Activated CD4-positive, alpha-beta T cell treated with anti-CD3 and anti-CD28 coated beads for 4 hours (primary cell): ENCODE measurements at places on chromosomes 3 and 15.

- no peak for DNase-seq
These were observed 74.6 kb upstream of the SPATA12 start for GRCh38 chr3:56985878-56986277.

GRCh38 chr3:188972310-188972709 lies 199.5 kb upstream of the TPRG1 start:
- no peak for DNase-seq

DNA sequence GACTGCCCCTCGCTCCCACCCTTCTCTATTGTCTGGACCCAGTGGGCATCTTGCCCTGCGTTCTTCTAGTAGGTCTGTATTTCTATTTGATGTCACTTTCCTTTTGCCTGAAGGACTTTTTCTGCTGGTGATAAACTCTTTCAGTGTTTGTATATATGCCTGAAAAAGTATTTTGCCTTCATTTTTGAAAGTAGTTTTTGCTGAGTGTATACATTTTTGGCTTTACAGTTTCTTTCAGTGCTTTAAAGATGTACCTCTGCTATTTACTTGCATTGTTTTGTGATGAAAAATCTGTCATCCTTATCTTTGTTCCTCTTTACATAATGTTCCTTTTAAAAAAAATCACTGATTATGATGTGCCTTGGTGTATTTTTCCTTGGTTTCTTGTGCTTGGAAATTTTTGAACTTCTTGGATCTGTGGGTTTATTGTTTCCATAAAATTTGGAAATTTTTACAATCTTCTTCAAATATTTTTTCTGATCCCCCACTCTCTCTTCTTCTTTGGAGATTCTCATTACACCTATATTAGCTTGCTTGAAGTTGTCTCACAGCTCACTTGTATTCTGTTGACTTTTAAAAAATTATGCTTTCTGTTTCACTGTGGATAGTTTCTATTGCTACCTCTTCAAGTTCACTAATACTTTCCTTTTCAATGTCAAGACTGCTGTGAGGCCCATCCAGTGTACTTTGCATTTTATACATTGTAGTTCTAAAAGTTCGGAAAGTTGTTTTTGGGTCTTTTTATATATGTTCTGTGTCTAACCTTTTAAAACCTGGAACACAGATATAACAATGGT lies 67.8 kb downstream of the RGMA start:
- DNase-seq = no peak

DNA sequence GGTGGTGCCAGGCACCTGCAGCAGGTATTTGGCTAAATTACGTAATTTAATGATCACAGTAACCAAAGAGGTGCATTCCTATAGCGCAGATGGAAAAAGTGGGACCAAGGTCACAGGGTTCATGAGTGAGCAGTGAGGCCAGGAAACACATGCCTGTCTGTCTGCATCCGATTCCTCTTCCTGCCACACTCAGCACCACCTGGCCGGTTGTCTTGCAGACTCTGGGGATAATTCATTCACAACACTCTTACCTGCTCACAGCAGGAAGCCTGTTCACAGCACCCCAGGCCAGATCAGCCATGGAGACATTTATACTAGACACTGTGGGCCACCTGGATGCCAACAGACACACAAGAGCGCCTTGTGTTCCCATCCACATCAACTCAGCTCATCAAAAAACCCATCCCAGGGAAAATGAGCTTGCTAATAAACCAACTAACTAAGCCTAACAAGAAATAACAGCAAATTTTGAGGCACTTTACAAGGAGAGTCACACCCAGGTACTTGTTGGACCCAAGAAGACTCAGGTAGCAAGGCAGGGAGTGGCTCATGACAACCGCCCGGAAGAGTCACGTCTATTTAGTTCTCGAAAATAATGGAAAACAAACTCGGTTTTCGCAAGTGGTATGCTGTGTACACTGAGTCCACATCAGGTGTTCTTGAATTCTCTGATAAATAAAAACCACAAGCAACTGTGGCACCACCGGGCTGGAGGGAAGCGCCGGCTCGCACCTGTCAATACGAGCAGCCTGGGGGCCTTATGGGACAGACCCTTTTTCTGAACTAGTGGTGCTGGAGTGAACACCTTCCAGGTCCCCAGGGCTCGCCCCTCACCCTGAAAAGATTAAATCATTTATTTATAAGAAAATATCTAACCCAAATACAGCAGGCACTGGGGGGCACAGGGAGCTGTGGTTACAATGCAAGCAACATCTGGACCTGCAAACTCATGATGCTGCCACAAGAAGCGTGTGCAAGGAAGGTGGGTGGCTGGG lies 40.5 kb downstream of the FAM174B start:
- DNase-seq = no peak

DNA sequence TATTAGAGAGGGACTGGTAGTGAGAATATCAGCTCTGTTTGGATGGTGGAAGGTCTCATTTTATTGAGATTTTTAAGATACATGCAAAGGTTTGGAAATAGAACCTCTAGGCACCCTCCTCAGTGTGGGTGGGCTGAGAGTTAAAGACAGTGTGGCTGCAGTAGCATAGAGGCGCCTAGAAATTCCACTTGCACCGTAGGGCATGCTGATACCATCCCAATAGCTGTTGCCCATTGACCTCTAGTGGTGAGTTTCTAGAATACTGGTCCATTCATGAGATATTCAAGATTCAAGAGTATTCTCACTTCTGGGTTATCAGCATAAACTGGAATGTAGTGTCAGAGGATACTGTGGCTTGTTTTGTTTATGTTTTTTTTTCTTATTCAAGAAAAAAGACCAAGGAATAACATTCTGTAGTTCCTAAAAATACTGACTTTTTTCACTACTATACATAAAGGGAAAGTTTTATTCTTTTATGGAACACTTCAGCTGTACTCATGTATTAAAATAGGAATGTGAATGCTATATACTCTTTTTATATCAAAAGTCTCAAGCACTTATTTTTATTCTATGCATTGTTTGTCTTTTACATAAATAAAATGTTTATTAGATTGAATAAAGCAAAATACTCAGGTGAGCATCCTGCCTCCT lies 87.2 kb downstream of the TGFBR2 start:
- peak; percentile 51 for DNase-seq

- no peak for DNase-seq
These were observed 18.2 kb upstream of the AMOTL2 start for GRCh38 chr3:134392336-134392983.

GRCh38 chr3:35931867-35932266 lies 292.5 kb downstream of the ARPP21 start:
- DNase-seq = no peak

GRCh38 chr3:172980849-172981248 lies 160.2 kb downstream of the SPATA16 start:
- no peak for DNase-seq

DNA sequence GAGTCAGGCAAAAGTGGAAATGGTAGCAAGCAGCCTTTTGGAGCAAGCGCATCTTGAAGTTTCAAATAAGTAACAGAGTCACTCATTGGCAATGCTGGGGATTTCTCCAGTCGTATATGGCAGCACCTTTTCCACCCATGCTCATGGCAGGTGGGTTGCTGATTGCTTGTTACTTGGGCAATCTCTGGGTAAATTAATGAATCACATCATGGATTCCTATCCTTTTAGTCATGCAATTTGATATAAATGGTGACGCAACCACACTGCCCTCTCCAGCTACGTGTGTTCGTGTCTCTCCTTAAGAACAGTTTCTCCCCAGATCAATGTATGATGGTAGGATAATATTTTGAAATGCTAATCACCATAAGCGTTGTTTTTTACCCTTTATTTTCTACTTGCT lies 339.9 kb upstream of the KCNH8 start:
- no peak for DNase-seq

DNA sequence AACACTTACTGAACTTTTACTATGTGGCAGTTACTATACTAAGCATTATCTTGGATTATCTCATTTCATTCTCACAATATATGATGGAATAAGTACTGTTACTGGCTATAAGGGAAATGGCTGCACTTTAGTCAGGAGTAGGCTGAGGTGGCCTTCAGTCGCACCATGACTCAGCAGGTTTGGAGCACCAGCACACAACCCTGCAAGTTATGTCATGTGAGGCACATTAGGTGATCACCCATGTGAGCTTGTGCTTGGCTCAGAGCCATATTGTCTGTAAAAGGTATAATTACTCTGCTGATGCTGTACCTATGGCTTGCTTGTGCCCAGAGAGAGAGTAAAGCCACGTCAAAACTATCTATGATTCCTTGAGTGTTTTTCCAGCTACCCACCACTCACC lies 54.1 kb upstream of the TIPARP start:
- no peak for DNase-seq

DNA sequence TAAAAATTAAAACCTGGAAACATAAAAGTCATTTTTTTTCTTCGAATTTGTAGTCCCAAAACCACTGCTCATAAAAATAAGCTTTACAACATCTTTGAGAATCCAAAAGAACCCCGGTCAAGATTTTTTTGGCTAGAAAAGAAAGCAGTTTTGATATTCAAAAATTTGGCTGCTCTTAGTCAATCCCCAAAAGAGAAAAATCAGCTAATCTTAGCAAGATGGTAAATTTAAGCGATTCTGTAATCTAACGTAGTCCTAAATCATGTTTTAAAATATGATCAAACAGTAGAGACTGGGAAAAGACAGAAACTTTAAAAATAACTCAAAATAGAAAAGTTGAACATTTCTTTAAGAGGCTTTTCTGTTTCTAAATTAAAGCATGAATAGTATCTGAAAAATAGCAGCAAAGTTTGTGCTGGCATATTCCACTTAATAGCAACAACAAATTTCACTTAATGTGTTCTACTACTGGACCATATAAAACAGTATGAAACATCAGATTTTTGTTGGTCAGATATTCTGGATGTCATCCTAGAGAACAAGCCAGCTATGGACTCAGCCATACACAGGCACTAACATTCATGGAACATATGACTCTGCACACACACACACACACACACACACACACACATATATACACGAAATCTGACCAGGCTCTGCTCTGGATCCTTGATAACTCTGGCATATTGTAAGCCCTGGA lies 19.1 kb upstream of the NR2F2 start:
- no peak for DNase-seq

DNA sequence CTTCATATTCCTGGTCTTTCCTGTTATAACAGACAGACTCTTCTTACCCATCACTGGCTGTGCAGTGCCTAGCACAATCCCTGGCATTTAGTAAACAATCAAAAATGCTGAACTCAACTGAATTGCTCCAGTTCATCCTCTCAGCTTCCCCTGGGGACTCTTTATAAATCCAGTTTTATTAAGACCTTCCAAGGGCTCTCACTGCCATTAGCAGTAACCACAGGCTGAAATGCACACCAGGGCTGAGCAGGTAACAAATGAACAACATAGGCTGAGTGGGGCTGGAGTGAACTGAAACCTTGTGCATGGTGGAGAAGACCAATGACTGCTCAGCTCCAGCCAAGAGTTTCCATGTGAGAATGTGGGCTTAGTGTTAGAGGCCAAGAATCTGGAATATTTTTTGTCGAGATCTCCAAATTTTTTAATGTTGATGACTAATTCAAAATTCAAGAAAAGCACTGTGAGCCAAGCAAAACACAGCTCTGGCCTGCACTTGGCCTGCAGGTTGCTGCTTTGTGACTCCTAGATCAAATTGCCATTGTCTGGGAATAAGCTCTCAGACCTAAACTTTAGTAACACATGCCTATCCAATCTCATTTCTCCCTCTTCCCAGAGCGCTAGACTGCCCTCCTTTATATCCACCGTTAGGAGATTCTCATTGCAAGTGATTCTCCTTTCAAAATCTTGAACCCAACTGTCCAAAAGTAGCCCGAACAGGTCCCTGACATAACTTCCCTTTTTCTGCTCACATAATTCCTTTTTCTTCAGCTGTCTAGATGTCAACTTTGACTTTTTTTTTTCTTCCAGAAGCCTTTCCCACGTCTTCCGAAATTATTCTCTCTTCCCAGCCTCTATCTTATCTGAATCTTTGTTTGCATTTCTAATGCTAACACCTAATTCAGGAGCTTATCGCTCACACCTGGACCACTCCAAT lies 7.4 kb downstream of the SQOR start:
- DNase-seq = no peak

GRCh38 chr3:64684715-64685261 lies 3.0 kb downstream of the ADAMTS9 start:
- DNase-seq = no peak

- no peak for DNase-seq
These were observed 587.4 kb downstream of the FOXP1 start for GRCh38 chr3:70996082-70996481.

GRCh38 chr3:141335531-141336061 lies 32.7 kb upstream of the ZBTB38 start:
- DNase-seq = no peak

DNA sequence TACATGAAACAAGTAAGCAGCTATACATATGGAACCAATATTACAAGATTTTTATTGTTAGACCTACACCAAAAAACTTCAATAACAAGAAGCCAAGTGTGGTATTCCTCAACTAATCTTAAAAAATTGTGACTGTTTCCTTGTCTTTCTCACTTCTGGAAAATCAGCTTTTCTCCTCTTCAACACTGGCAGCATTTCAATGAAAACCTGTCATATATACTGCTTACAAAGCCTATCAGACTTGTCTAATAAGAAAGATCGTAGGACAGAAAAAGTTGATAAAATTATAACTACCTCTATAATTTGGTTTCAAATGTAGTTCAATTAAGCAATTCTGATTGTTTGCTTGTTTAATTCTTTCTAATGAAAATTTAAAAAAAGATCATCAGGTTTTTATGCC lies 55.1 kb downstream of the CBLB start:
- no peak for DNase-seq

DNA sequence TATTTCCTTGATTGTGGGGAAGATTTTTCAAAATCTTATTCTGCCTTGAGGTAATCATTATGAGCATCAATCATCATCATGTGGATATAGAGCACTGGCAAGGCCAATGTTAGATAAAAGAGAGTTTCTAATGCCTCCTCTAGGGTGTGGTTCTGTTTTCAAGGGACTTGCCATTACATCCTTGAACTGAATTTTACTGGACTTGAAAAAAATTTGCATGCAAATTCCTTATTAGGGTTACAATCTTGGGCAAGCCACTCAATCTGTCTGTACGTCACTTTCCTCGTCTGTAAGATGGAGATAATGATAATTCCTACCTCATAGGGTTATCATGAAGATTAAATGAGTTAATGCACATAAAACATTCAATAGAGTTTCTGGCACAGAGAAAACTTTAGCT lies 156.2 kb upstream of the WNT5A start:
- DNase-seq = no peak

GRCh38 chr3:14880447-14881106 lies 61.8 kb downstream of the FGD5 start:
- DNase-seq = no peak

- DNase-seq = no peak
These were observed 210.6 kb upstream of the ATP10A start for GRCh38 chr15:26073430-26074333.

DNA sequence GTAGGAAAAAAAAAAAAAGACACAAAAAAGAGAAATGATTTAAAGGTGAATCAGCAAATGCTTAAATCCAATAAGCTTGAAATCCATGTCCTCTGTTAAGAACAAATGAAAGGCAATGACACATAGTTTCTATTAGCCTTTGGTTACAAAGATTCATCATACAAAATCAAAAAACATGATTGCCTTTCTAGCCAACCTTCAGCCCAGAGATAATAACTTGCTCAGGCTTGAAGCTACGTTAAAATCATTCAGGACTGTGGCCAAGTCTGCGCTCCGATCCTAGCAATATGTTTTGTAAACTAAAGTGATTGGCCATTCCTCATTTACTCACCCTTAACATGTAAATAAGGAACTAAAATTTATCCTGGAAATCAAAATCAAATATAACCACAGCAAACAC lies 556.7 kb downstream of the FGF12 start:
- DNase-seq = no peak
